ENCODE measurements at places on chromosomes 5 and 9.

DNA sequence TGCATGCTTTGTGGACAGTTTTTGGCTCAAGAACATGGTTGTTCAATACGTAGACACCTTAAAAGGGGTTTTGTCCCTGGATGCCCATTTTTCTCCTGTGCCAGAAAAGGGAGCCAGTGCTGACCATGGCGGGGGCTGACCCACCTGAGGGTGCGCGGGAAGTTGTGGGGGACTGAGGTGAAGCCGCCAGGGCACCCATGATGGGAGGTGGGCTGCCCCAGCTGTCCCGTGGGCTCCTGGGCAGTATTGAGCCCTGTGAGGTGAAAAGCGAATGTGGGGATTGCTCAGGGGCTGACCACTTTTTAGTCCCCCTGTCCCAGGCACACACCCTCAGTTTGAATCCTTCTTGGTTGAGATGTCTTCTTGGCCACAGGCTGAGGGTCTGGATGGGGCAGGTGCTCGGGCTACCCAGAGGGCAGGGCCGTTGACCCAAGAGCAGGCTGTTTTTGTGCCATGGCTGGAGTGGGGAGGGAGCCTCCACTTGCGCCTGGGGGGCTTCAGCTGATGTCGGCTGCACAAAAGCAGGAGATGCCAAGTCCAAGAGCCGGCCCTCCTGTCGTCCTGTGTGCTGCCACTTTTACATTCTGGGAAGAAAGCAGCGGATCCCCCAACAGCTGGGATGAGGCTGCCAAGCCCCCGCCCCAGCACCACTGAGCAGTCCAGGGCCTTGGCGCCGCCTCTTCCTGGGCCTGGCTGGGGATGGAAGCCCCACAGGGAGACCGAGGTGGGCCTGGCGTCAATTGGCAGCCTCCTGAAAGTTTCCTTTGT lies 120.1 kb downstream of the WNK2 start:
- DNase-seq = no peak

DNA sequence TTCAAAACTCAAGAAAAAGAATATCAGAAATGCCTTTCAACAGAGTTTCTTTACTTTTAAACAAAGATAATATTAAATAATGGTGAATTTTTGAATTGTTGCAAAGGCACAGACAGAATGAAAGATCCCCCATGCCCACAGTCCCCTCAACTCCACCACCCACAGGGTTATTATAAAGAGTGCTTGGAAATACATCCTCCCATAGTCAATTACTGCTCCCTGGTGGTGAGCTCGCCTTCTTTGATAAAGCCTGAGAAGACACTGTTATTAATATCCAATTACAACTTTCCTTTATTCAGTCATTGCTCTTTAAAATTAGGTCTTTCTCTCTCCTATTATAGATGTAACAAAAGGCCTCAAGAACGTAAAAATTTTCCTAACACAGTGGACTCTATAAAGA lies 490.2 kb upstream of the RORB start:
- no peak for DNase-seq

GRCh38 chr9:31065691-31066090 lies 1318.8 kb upstream of the ACO1 start:
- no peak for DNase-seq

- no peak for DNase-seq
Measured at GRCh38 chr9:126678989-126679388, 65.3 kb downstream of the LMX1B start.

- no peak for DNase-seq
Measured at GRCh38 chr9:1979741-1980367, 35.3 kb upstream of the SMARCA2 start.

- DNase-seq = no peak
Measured at GRCh38 chr5:102811972-102812371, 56.9 kb downstream of the PAM start.
